ENCODE measurements at places on chromosomes 4 and X.

GRCh38 chrX:72046447-72046846, 85.3 kb downstream of the RTL5 start:
- DNase-seq = no peak

DNA sequence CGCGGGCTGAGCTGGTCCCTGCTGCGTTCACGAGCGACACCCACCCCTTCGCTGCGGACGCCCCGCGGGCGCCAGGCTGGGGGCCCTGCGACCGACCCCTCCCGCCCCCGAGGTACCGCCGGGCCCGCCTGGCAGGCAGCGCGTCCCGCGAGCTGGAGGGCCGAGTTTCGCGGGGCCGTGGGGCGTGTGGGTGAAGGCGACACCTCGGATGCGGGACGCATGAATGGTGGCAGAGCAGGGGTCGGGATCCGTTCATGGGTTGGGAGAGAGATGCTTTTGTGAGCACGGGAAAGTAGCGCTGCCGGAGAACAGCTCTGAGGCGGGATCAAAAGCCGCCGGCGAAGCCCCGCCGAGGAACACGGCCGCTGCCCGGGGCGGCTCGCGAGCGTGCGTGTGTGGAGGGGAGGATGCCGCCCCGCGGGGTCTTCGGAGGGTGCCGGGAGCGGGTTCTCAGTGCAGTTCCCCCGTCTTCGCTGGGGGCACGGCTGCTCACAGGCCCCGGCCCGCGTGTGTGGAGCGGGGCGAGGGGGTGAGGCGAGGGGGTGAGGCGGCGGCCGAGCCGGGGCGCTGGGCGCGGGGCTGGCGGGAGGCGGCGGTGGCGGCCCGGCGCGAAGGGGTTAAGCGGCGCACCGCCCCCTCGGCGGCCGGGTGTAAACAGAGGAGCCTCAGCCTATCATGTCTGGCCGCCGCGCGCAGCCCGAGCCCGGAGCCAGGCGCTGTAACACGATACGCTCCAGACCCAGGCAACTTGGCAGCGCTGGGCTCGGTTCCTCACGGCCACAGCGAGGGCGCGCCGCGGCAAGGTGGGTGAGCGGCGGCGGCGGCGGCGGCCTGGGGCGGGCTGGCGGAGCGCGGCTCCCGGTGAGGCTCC, 205.3 kb downstream of the TENM3 start:
- peak; percentile 10 for DNase-seq

- DNase-seq = no peak
These were observed 135.1 kb downstream of the ARHGAP6 start for GRCh38 chrX:11530621-11531020.

DNA sequence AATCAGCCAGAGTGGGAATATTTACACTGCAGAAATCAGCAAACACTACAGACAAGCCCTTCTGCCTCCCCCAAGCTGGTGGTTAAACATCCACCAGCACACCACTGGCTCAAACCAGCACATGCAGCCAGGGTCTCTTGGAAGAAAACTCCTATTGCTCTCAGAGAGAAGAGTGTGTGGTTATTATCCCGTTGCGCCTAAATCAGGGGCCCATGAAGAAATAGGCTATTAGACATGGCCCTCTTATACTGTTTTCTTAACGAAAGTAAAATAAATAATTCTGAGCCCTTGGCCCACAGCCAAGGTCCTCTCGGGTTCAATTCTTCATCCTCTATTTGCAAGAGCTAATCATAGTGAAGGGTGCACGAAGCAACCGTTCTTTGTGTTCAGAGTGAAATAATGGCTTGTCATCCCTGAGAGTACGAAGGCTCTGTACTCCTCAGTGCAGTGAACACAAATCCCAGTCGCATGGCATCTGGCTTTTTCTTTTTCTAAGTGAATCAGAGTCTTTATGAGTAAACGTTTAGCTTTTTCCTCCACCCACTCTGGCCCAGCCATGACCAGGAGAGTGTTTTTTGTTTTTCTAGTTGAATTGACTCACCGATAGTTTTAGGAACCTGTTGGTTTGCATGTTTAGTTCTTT, 33.4 kb upstream of the RBM47 start:
- DNase-seq = no peak

GRCh38 chr4:94715726-94716125, 42.0 kb upstream of the BMPR1B start:
- DNase-seq = no peak

Measured in activated gamma-delta T cell treated with Interleukin-2 at 50 U/mL for 16 hours (primary cell).